Activated CD4-positive, CD25-positive, alpha-beta regulatory T cell treated with anti-CD3 and anti-CD28 coated beads, Interleukin-2, amount 50 U/mL, for 72 hours (primary cell): ENCODE measurements at places on chromosomes 4 and X.

DNA sequence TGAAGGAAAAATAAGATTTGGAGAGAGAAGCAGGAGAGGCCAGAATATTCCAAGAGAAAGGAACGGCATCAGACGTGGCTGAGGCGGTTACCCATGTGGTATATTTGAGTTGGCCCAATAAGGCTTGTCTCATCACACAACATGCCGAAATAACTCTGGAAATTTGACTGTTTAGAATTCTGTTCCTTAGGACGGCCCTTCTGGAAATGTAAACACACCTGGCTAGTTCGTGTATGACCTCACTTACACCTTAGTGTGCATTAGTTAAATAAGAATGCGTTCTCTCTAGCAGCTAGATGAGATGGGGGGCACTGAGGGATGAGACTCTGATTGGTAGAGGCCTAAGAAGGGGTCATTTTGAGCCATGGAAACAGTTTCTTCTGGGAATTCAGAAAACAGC is 33.2 kb upstream of the PLAC1 start:
- DNase-seq: no peak

GRCh38 chrX:130049821-130050220 is 60.5 kb downstream of the ELF4 start:
- no peak for DNase-seq

GRCh38 chr4:83361416-83362103 is 26.9 kb upstream of the HPSE start:
- DNase-seq: no peak

GRCh38 chr4:98566361-98567008 is 91.9 kb downstream of the TSPAN5 start:
- DNase-seq: no peak

DNA sequence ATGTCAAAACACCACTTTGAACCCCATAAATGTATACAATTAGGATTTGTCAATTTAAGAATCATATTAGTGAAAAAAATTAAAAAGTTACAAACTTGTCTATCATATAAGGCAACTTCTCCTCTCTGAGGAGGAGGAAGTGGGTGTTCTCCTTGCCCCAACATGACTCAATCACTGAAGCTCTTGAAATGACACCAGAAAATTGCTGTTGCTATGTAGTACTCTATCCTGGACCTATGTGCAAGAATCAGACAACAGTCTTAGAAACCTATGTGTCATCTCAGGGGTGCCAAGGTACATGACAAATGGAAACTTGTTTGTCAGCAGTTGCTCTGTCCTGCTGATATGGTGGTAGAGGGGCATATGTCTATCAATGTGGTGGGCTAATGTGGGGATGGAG is 47.7 kb downstream of the HMGB3 start:
- DNase-seq: no peak

- no peak for DNase-seq
Observed at GRCh38 chr4:151092488-151092887, 6.9 kb upstream of the RPS3A start.

- DNase-seq: no peak
Observed at GRCh38 chrX:111695297-111695880, 14.4 kb downstream of the ALG13 start.

- no peak for DNase-seq
Observed at GRCh38 chrX:129600981-129601424, 53.8 kb downstream of the APLN start.

DNA sequence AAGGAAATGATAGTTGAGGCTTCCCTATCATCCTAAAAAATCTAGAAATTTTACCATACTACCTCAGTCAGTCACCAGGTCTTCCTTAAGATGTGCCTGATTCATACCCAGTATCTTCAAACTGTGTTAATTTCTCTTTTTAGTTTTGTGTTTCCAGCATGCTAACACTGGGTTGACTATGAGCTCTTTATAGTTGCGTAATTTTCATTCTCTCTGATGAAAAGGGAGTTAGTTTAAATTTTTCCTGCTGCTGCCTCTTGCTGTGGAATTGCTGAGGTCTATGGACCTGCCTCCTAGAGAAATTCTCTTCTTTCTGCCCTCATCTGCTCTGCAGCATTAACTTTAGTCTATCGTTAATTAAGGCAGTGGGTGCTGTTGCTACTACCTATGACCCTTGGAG is 66.6 kb downstream of the BANK1 start:
- DNase-seq: no peak

DNA sequence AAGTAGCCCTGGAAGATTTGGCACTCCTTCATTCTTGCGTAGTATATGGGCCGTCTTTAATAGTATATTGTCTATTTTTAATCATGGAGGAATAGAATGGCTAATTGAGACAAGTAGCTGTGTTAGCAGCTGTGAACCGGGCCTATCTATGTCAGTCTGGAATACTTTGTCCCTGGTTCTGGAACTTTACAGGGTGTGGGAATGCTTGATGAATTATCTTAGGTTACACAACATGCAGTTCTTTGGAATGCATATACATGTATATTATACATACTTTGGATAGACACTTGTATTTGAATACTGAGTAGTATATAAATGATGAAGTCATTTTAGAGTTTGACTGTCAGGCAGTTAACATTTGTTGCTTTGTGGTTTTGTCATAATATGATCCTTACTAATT is 37.4 kb downstream of the PDLIM5 start:
- no peak for DNase-seq

GRCh38 chrX:150291014-150291413 is 72.1 kb upstream of the MAMLD1 start:
- DNase-seq: no peak

DNA sequence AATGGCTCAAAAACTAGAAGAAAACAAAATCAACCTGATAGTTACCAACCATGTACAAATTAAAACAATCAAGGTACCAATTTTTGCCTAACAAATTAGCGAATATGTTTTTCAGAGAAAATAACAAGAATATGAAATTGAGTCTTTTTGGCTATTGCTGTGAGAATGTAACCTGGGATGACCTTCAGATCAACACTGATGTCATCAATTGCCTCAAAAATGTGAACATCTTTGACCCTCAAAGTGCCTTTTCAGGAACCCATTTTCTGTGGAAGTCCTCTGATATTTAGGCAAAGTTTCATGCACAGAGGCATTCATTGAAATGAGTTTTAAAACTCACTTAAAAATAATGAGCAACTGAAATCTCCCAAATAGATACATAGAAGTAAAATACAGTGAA is 6.1 kb downstream of the RELL1 start:
- no peak for DNase-seq

GRCh38 chrX:30212172-30212571 is 3.2 kb upstream of the MAGEB2 start:
- no peak for DNase-seq

DNA sequence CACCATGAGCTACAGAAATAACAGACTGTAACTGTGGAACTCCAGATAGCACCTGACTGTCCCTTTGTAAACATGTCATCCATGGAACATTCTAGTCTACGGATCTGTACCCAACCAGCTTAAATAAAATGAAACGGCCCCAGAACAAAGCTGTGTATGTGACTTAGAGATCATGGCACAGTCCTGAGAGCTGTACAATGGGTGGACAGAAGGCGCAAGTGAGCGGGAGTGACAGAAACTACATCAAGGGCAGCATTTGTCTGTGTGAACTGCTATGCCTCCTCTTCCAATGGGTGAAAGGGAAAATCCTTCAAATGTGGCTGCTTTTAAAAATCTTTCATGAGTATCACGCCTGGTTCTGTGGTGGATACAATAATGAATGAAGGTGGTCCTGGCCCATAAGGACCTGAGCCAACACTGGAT is 72.5 kb downstream of the FAT1 start:
- no peak for DNase-seq

GRCh38 chr4:70997036-70997435 is 3.6 kb downstream of the DCK start:
- no peak for DNase-seq

- DNase-seq: no peak
Observed at GRCh38 chr4:181685911-181686310, 557.3 kb upstream of the TENM3 start.

DNA sequence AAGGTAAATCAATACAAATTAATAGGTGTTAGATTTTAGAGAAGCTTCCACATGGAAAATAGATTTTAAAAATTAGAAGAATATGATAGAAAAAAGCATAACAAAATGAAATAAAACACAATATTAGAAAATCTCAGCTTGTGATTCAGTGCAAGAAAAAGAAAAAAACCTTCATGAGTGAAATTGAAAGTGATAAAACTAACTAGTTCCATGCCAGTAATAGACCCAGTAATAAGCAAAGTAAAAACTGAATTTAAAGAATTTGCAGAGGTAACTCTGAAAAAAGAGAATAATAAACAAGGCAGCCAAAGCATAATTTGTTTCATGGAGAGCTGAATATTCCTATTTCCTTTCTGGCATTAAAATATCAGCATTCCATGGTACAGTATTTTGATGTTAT is 174.3 kb upstream of the TENM3 start:
- no peak for DNase-seq

DNA sequence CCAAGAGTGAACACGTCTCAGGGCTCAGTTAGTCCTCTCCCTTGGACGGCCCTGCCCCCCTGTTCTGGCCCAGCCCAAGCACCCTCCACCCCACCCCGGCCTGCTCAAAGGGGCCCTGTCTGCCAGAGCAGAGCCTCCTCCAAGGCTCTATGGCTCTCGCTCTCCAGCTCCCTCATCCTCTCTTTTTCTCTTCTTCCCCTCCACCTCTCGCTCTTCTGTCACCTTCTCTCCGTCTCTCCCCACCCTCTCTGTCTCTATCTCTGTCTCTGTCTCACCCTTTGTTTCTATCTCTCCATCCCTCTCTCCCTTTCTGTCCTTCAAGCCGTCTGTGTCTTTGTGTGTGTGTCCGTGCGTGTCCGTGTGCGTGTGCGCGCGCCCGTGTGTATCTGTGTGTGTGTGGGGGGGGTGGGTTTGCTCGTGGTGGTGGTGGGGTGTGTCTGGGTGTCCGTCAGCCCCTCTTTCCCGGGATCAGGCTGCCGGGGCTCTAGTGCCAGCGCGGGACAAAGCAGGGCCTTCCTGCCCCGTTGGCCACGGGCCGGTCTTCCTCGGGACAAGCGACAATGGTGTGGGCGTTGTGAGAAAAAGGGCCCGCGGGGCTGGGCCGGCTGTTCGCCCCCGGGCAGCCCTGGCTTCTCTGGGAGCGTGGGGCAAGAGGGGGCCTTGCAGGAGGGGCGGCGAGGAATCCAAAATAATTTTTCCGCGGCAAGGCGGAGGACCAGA is 8.7 kb downstream of the FRG2 start:
- DNase-seq: no peak

DNA sequence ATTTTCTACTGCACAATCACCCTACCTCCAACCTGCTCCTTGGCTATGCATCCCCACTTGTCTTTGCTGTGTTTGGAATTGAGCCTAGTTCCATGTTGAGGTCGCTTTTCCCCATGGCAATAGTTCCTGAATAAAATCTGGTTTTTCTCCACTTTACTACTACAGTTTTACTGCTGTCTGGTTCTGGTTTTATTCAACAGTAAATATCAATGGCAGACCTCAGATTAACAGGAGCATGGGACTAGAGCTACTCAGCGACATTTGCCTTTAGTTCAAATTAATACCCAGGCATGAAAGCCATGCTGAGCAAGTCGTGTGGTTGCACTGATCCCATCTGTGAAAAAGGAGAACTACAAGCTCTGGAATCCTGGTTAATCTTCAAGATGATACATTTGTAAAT is 460.3 kb downstream of the GRXCR1 start:
- DNase-seq: no peak

- no peak for DNase-seq
Observed at GRCh38 chr4:129109965-129110824, 14.2 kb downstream of the C4orf33 start.

GRCh38 chr4:119028296-119028695 is 107.3 kb upstream of the MYOZ2 start:
- DNase-seq: no peak

- no peak for DNase-seq
Observed at GRCh38 chrX:19204636-19205035, 82.4 kb upstream of the ADGRG2 start.

- DNase-seq: no peak
Observed at GRCh38 chr4:183349673-183350072, 27.4 kb upstream of the CLDN24 start.

- peak; percentile 89 for DNase-seq
Observed at GRCh38 chrX:154547245-154548027, at the start of gene IKBKG. Gene IKBKG, plus strand, starts transcription at chrX:154547620. Its CDS starts 4,383 bp downstream, at chrX:154552003.

GRCh38 chrX:155666741-155667140 is 54.0 kb upstream of the TMLHE start:
- no peak for DNase-seq

DNA sequence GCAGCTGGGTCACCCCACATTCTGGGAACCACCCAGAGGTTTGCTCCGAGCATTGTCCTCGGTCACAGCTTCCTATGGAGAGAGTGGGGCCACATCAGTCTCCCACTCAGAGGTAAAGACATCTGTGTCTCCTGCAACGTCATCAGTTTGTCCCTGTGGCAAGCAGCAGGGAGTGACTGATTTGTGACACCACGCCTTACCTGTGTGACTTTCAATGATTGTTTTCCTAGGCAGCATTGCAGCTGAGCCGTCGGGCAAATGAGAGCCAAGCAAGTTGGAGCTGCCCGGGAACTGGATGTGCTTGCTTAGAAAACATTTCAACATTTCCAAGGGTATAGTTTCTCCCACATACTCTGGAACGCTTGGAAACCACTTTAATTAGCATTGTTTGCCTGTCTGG is 29.7 kb upstream of the HELT start:
- no peak for DNase-seq

GRCh38 chr4:183806341-183806740 is 98.8 kb upstream of the STOX2 start:
- DNase-seq: no peak

- no peak for DNase-seq
Observed at GRCh38 chrX:24692305-24692704, 1.4 kb upstream of the POLA1 start.

DNA sequence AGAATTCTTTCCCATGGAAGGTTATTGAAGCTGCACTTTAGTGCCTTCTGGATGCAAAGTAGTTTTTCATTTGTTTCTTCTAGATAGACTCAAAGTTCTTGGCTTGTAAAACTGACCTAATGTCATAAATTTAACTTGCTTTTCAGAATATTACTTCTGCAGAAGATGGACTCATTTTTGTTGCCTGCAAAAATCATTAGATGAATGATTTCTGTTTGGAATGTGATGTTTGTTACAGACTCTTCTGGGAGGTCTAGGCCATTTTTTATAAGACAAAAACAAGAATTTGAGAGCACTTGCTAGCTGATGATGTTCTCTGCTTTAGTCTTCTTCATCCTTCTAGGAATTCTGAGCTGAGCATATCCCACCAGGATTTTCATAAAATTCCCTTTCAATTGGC is 308.6 kb upstream of the GIMD1 start:
- no peak for DNase-seq

DNA sequence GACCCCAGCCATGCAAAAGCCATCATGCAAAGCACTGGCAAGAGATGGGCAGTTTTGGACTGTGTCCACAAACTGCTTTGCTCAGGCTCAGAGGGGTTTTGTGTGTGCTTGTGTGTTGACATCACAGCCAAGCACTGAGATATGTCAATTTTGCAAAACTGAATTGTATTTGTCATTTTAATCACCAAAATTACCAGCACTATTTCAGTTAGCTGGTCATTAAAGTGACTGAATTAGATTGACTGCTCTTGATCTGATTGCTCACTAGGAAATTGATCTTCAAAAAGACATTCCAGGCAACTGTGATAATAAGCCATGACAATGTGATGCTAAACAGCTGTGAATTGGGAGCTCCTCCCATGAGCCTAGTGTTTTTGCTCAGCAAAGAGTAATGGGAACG is 337.3 kb upstream of the GNPDA2 start:
- no peak for DNase-seq

GRCh38 chr4:7612311-7612897 is 177.7 kb upstream of the PSAPL1 start:
- DNase-seq: no peak
